ENCODE measurements at places on chromosomes 4 and X.

DNA sequence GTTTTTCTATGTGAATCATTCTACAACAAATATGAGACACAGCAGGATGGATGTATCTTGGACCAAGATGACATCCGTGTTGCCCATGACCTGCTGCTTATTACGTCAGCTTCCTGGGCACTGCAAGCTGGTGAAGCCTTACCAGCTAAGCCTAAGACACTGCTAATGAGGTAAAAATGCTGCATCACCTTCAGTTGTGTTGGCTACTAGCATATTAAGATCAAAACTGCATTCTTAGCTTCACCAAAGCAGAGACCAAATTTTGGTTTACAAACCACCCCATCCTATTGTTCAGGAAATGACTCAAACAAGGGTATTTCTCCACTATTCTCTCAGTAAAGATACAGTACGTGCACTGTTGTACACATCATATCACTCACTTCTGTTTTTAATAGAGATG is 50.3 kb downstream of the MAML3 start:
- no peak for DNase-seq

- DNase-seq = no peak
These were observed 60.6 kb upstream of the PAGE5 start for GRCh38 chrX:55159551-55159950.

GRCh38 chrX:44094821-44095530 is 121.8 kb upstream of the NDP start:
- DNase-seq = no peak

DNA sequence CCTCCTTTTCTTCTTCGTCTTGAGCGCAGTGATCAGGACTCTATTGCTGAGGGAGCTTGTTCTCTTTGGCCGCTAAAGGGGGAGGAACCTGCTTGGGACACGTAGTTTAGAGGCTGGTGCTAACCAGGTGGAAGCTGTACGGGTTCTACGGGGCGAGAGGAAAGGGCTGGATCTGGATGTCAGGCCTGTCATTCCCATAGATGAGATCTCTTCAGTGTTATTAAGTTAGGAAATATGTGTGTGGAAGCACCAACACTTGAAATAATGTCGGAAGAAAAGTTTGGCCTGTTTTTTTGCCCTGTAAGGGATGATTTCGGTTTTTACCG is 643 bp downstream of the SRP72 start:
- no peak for DNase-seq

DNA sequence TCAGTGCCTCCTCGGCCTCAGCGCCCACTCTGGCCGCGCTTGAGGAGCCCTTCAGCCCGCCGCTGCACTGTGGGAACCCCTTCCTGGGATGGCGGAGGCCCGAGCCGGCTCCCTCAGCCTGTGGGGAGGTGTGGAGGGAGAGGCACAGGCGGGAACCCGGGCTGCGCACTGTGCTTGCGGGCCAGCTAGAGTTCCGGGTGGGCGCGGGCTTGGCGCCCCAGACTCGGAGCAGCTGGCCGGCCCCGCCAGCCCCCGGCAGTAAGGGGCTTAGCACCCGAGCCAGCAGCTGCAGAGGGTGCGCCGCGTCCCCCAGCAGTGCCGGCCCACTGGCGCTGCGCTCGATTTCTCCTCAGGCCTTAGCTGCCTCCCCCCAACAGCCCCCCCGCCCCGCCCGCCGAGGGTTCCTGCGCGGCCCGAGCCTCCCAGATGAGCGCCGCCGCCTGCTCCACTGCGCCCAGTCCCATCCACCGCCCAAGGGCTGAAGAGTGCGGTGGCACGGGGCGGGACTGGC is 1137.0 kb downstream of the PCDH18 start:
- DNase-seq = no peak

GRCh38 chr4:67996127-67996526 is 32.8 kb upstream of the TMPRSS11A start:
- no peak for DNase-seq

DNA sequence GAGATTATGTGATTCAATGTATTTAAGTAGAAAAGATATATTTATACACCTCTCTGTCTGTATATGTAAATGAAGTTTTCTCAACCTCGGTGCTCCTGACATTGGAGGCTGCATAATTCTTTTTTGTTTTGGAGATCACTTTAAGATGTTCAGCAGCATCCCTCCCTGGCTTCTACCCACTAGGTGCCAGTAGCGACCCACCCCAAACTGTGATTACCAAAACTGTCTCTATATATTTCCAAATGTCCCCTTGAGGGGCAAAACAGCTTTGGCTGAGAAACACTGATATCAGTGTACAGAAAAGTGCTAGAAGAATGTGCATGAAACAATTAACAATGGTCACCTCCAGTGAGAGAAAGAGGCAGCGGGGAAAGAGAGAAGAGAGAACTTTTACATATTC is 51.2 kb downstream of the DCX start:
- no peak for DNase-seq

DNA sequence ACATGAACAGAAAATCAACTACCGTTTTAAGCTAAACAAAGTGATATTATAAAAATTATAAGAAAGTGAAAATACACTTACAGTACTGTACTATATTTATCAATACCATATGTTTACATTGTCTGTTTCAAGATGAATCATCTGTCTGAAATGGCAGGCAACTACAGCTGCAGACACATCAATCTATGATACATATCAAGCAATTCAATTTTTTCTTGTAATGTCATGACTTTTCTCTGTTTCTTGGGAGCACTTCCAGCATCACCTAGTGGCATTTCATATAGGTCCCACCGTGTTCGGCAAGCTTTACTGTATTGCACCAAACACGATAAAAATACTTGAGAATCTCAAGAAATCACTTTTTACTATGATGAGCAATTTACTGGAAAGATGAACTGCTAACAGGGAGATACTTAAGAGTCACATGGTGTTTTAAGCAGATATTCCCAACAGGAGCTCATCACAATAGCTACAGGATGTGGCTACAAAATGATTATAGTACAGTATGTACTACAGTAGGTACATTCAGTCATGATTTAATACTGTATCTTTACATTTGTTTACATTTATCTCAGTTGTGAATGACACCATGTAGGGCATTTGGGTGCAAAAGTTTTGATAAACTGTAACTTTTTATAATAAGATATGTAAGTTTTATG is 207.4 kb downstream of the ADAM29 start:
- DNase-seq = no peak

DNA sequence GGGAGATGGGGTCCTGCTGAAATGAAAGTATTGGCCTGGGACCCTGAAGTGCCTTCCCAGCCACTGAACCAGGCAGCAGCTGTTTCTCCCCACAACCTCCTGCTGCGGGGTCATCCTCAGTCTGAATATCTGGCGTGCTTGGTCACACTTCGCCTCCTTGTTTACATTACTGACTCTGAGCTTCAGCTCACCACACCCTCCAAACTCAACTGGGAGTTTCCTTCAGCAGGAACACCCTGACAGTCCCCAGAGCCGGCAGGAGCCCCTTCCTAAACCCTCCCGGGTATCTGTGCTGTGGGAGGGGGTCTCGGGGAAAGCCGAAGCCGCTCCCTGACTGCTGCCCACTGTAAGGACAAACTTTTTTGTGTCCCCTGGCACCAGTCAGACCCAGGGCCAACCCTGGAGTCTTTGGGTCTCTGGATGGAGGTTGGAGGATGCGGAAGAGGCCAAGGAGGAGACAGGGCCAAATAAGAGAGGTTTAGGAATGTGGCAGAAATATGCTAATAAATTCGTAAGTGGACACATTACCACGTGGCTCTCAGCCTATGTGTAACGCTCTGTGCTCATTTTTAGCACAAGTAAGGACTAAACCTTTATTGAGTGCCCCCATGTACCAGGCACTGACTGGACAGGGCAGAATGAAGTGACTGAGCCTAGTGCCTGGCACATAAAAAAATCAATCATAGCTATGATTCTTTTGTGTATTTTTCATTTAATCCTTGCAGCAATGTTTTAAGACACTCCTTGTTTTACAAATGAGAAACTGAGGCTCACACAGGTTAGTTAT is 20.7 kb downstream of the FHDC1 start:
- DNase-seq = no peak

DNA sequence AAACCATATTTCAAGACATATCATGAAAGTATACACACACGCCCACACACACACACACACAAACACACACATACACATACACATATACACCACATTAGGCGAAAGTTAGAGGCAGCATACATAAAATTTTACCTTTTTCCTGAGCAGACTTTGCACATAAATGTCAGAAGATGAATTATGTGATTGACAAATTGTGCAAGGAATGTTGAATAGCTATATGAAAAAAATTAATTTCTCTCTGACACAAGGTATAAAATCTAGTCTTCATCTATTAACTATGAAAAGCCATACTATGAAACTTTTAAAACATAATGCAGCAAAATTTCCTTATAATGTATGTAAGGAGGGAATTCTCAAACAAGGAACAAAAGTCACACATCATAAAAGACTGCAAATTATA is 24.4 kb downstream of the FSTL5 start:
- DNase-seq = no peak

GRCh38 chr4:182063651-182064050 is 179.6 kb upstream of the TENM3 start:
- no peak for DNase-seq

GRCh38 chrX:80816051-80816450 is 6.4 kb upstream of the BRWD3 start:
- DNase-seq = no peak

DNA sequence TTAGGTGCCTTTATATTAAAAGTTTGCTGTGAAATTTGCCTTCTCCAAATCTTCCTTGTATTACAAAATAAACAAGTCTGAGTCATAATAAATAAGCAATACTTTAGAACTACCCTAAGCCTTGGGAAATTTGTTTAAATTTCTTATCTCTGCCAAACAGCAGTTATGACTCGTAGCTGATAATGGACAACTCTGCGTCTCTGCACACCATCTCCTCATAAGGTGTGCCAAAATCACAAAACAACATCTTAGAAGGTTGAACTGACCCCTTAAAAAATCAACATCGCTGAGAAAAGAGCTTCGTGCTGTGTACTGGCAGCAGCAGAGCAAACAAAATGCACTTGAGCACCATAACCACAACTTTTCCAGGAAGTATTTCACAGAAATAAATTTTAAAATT is 22.0 kb downstream of the OR13H1 start:
- DNase-seq = no peak

DNA sequence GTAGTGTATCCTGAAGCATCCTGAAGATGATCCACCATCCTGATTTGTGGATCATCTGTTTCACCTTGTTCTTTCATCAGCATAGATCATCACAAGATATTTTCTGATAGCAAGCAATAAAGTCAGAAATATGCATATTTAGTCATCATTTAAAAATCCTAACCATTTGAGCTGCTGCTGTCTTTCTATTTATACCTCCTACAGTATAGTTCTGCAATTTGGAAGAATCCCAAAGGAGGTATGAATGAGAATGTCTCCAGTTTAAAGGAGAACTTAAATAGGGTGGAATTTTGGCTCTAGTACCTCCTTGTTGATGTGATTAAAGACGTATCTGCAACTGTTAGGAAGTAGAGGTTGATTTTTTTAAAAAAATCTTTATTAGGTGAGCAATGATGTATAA is 7.6 kb downstream of the SLC25A14 start:
- DNase-seq = no peak

- no peak for DNase-seq
These were observed 106.1 kb downstream of the UCHL1 start for GRCh38 chr4:41362621-41363383.

DNA sequence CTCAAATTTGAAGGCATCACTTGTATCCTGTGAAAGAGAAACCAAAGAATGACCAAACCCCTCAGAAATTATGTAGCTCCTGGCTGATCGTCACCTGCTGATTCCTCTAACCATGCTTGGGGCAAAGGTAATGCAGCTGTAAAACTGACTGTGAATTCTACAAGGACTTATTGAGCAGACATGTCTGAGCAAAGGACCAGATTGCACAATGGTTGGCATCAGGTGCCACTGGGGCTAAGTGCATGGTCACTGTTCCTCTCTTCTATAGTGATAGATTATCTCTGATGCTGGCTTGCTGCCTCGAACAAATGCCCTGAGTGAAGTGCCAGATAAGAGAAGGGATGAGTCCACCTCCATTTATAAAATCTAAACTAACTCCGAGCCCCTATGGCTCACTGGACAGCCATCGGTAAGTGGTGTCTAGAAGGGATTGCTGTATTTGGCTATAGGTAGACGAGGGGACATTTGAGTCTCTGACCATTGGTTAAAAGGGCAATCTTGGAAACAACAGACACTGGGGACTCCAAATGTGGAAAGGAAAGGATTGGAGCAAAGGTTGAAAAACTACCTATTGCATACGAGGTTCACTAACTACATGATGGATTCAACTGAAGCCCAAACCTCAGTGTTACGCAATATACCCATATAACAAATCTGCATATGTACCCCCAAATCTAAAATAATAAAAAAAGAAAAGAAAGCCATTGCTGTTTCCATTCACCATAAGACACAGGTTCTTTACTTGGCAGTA is 110.7 kb upstream of the IGSF1 start:
- no peak for DNase-seq

GRCh38 chr4:160498211-160498610 is 1395.3 kb downstream of the RAPGEF2 start:
- DNase-seq = no peak
